Activated effector memory CD4-positive, alpha-beta T cell treated with Interleukin-2 at 50 U/mL for 16 hours (primary cell): ENCODE measurements at places on chromosomes 1 and 21.

- DNase-seq = peak; percentile 31
Observed at GRCh38 chr1:24688621-24689195, 45.6 kb downstream of the SRRM1 start.

DNA sequence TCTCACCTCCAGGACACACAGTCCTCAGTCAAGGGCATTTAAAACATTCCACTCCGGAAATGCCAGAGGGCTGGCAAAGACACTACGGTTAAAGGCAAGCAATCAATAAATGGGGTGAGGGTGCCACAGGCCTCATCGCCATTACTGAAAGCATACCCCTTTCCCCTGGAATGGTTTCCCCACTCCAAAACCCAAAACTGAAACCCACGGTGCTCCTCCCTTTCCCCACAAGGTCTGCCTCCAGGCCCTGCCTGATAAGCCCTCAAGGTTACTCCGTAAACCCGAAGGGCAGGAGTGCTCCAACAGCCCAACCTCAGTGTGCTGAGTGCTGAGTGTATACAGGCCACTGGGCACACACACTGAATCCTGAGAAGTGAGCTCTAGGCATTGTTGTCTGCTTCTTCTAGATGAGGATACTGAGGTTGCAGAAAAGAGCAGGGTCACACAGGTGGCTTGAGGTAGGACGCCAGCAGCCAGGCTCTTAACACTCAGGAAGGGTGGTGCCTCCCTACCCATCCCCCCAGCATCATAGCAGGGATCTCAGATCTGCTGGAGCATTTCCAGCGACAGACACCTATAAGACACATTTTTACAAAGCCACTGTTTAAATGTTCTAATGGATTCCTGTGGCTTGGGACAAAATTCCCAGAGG, 29.0 kb downstream of the SSBP3 start:
- DNase-seq = no peak

DNA sequence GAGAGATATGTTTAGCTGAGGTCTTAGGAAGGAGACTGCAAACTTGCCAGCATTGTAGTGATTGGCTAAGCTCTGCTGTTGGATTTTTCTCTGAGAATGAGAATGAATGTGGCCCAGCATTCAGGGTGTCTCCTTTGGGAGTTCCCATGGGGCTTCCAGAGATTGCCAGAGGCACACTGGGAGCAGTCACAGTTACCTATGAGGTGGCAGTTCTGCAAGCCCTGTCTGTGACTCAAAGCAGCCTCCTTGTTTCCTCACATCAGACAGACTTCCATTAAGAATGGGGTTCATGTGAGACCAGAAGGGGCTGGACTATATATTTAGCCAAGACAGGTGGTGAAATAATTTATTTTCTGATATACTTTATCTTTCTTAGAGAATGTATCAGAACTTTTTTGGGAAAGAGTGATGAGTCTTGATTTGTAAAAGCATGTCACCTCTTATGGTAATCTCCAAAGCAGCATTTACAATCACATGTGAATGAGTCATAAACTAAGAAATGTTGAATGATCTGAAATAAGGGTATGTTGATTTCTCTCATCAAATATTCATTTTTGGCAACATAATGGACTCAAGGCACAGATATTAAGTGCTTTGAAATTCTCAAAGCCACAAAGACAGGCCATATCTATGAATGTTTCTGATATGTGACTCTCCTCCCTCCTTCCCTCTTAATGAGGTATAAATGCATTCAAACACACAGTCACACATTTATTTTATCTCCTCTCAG, 9.5 kb upstream of the SLC19A2 start:
- DNase-seq = no peak

DNA sequence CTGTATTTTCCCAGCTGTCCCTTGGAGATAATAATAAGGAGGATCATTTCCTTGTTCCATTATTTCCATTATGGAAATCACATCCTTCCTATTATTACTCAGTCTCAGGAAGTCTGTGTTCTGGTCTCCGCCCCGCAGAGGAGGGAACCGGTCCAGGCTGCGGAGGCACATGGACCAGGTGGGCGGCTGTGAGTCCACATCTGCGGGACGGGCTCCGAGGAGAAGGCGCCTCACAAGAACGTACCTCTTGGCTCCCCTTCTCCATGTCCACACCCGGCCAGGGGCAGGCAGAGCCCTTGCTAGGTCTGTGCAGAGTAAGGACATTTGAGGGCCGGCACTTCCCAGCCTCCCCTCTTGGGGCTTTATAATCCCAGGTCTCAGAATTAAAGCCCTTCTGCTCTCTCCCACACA, 14.6 kb downstream of the RAB7B start:
- no peak for DNase-seq

- no peak for DNase-seq
Observed at GRCh38 chr1:27669876-27670275, 2.1 kb downstream of the IFI6 start.

- no peak for DNase-seq
Observed at GRCh38 chr1:205826016-205826806, 13.2 kb upstream of the SLC41A1 start.

GRCh38 chr1:67804710-67805109, 28.6 kb downstream of the GNG12 start:
- DNase-seq = no peak

DNA sequence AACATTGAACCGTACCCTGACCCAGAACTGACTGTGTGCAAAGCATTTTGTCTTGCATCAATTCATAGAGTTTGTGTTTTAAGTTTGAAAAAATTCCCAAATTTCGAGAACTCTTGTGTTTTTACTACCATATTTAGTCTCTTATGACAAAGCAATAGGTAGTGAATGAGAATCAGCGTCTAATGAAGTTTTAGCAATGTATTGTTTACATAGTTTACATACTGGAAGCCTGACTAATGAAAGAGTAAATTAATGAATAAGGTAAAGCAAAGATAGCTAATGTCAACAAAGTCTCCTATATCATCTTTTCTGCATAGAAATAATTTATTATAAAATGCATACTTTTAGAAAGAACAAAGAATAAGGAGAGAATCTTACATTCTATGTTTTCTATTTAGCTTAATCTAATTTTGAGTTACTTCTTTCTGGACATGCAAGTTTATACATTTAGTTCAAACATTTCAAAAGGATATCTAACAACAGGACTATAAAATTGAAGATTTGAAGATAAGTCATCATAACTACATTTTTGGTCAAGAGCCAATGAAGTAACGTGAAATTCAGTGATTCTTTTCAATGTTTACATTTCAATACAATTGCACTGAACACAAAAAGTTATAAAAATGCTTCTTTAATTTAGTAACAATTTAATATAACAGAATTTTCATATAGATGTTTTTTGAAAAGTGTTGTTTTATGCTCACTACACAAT, 1943.7 kb downstream of the NCAM2 start:
- DNase-seq = no peak

DNA sequence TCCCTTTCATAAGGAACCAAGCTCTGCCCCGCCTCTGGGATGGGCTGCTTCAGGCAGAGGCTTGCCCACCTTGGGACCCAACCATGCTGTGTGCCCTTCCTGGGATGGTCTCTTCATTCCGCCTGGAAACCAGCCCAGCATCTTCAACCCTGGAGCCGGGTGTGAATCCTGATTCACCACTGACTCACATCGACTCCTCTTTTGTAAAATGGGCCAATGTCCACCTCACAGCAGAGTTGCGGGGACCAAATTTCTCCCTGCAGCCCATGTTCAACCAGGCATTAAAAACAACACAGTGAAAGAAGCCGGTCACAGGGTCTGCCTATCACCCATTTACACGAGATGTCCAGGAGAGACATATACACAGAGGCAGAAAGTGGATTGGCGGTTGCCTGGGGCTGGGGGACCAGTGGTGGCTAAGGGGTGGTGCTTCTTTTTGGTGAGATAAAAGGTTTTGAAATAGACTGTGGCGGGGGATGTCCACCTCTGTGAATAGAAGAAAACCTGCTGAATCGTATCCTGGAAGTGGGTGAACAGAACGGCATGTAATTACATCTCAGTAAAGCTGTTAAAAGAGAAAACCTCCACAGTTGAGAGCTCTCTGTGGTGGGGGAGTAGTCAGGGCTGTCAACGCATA, 6.9 kb upstream of the GPR153 start:
- DNase-seq = no peak

DNA sequence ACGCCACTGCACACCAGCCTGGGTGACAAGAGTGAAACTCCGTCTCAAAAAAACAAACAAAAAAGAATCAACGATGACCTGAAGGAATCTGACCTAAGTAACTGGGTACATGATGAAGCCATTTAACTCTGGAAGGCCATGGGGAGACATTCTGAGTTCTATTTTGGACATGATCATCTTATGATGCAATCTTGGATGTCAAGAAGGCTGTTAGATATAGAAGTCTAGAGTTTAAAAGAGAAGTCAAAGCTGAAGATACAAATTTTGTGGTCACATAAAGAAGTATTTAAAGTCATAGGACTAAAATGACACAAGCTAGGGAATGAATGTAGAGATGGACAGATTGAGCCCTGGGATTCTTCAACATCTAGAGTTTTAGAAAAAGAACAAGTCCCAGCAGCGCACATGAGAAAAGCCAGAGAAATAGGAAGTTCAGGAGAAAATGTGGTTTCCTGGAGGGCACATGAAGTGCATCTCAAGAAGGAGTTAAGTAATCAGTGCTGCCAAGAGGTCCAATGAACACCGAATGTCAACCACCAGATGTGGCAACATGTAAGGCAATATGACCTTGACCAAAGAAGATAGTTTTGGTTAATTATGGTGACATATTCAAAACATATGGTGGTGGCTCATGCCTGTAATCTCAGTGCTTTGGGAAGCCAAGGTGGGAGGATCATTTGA, 26.8 kb downstream of the ELK4 start:
- DNase-seq = no peak

GRCh38 chr1:226711976-226712741, 26.9 kb downstream of the ITPKB start:
- peak; percentile 41 for DNase-seq

DNA sequence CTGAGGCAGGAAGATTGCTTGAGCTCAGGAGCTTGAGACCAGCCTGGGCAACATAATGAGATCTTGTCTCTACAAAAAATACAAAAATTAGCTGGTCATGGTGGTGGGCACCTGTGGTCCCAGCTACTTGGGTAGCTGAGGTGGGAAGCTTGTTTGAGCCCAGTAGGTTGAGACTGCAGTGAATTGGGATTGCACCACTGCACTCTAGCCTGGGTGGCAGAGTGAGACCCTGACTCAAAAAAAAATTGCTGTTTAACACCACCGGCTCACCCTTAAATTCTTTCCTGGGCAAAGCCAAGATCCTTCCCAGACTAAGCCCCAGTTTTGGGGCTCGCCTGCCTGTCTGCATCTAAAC, 6.6 kb upstream of the NSUN4 start:
- no peak for DNase-seq

DNA sequence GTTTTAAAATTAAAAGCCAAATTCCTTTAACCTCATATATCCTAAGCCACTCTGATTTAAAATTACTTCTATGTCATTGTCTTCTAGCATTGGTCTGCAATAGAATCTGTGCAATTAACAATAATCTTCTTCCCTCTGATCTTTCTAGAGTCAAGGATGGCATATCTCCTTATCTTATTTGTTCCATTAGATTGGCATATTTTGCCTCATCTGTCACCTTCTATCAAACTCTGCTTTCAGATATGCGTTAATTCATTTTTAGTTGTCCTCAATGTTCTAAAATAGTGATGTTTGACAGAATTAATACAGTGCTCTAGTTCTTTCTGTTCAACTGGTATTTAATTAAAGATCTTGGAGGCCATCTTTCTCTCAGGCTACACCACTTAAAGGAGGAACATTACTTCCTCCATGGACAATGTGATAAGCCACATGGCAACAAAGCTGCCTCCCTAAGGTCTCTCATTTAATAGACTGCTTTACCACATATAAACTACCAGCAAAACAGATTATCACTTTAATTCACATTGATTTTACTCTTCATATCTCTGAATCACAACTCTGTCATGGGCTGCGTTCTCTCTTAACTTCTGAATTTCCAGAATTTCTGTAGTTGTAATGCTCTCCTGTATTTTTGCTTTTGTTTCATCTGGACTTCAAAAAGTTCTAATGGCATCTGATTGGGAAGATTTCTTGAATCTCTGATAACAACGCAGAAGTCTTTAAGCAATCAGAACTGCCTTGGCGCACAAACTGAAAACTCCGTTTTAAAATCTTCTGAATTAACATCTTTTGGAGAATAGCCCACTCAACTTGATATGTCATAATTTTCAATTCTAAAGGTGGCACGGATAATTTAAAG, 2.8 kb downstream of the NRIP1 start:
- DNase-seq = no peak

- DNase-seq = no peak
Observed at GRCh38 chr1:143735764-143736461, 235.9 kb downstream of the FAM72C start.

GRCh38 chr1:162562470-162562828, 927 bp downstream of the UAP1 start:
- no peak for DNase-seq

GRCh38 chr21:39938086-39938625, 70.9 kb downstream of the PCP4 start:
- DNase-seq = no peak

- DNase-seq = no peak
Observed at GRCh38 chr1:28516518-28516956, 10.7 kb downstream of the RCC1 start.

- no peak for DNase-seq
Observed at GRCh38 chr1:91798241-91798648, 87.7 kb downstream of the TGFBR3 start.

- no peak for DNase-seq
Observed at GRCh38 chr1:22284906-22285548, 142.1 kb upstream of the WNT4 start.

- DNase-seq = no peak
Observed at GRCh38 chr1:42153624-42154023, 414 bp downstream of the GUCA2B start.

DNA sequence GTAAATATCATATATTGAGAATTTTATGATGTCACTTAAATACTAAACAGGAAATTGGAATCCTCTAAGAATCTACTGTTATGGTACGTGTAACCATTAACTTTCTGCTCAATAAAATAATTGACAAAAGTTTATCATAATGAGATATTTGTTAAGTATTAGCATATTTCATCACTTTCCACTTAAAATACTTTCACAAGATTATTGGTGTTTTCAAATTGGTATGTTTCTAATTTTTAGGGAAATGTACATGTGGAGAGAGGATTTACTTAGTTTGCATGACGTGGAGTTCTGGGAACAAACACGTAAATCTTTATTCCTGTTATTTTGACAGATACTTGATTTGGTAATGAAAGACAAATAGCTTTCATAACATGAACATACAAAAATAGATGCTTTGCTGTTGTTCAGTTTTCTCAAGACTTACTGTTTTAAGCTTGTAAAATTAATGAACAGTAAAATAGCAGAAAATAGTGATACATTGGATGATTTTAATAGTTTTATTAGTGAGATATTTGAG, 1.6 kb downstream of the SRSF11 start:
- DNase-seq = no peak

DNA sequence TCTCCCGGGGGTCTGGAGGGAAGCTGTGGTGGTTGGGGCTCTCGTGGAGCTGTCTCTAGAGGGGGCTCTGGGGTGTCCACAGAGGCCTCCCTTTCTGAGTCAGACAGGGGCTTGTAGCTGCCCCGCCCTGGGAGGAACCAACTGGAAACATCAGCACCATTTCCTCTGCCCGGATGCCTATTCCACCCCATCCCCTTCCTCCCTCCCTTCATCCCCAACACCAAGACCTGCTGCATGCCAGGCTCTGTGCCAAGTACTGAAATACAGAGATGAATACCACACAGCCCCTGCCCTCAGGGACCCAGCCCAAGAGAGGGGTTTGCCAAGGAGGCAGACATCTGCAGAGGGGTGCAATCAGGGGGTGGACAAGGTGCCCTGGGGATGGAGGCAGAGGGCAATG, 125.6 kb upstream of the ADAR start:
- no peak for DNase-seq
